Ascending aorta (tissue), 2 donors: ENCODE measurements at places on chromosomes 2 and 18. TPM values are rescaled to one million over a fixed set of nuclear protein-coding genes. Genes with fewer than 3 reads are reported as not detected.

DNA sequence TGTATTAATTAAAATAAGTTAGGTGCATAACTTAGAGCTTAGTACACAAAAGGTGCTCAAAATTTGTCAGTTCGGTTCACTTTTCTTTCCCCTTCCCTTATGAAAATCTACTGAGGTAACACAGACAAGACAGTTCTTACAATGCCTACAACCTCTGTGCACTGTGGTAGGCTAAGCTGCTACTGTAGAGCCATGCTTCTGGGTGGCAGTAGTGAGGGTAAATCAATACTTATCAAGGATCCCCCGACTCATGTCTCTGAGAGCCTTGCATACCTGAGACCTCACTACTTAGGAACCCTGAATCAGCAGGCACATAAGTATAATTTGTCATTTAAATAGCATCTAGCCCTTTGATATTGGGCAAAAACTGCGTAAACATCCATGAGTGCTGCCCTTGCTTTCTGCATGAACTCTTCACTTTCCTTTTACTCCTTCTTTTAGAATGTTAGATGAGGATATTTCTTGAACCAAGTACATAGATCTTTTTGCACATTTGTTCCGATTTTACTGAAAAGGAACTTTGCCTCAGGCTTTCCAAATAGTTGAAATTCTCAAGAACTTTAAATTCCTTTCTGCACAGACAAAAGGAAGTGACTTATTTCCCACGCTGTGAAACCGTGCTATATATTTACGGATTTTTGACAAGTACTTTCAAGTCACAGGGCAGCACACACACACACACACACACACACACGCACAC, 234.4 kb downstream of the TRIB2 start:
- no peaks in the 10 kb centered on the region for H3K4me1 ChIP-seq
- H3K4me3 ChIP-seq, result no peak overlapping the region
- no peaks in the 10 kb centered on the region for H3K36me3 ChIP-seq
- H3K27me3 ChIP-seq, result no peaks in the 10 kb centered on the region
- H3K27ac ChIP-seq, result no peak overlapping the region

The METTL8 gene
- total RNA-seq, result 6.7 TPM

DNA sequence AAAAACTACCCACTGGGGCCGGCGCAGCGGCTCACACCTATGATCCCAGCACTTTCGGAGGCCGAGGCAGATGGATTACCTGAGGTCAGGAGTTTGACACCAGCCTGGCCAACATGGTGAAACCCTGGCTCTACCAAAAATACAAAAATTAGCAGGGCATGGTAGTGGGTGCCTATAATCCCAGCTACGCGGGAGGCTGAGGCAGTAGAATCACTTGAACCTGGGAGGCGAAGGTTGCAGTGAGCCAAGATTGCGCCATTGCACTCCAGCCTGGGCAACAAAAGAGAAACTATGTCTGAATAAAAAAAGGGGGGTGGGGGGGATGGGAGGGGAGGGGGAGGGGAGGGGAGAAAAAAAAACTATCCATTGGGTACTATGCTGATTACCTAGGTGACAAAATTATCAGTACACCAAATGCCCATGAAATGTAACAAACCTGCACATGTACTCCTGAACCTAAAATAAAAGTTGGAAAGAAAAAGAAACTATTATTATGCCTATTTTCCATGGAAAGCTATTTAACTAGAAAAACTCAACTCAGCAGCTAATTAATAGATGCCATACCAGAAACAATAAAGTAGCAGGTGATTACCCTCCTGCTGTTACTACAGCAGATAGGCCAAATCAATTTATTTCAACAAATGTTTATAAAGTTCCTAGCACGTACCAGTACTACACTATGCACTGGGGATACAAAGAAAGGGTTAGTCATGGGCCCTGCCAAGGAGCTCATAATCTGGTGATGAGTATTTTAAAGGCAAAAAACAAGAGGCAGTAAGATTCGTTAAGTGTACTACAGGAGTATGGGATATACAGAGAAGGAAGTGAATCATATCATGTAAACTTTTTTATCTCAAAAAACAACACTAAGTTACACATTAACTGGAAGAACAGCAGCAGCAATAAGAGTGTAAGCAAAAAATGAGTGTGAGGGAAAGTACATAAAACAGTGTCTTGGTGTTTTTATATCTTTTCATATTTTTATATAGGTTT, 112.8 kb upstream of the SLC39A10 start:
- H3K4me1 ChIP-seq, result no peaks in the 10 kb centered on the region
- H3K27me3 ChIP-seq, result no peaks in the 10 kb centered on the region
- no peak overlapping the region for H3K4me3 ChIP-seq
- no peak overlapping the region for H3K27ac ChIP-seq

GRCh38 chr2:222160944-222161343, 137.9 kb downstream of the PAX3 start:
- no peaks in the 10 kb centered on the region for H3K36me3 ChIP-seq
- DNase-seq, result no peak
- H3K27me3 ChIP-seq, result no peaks in the 10 kb centered on the region

DNA sequence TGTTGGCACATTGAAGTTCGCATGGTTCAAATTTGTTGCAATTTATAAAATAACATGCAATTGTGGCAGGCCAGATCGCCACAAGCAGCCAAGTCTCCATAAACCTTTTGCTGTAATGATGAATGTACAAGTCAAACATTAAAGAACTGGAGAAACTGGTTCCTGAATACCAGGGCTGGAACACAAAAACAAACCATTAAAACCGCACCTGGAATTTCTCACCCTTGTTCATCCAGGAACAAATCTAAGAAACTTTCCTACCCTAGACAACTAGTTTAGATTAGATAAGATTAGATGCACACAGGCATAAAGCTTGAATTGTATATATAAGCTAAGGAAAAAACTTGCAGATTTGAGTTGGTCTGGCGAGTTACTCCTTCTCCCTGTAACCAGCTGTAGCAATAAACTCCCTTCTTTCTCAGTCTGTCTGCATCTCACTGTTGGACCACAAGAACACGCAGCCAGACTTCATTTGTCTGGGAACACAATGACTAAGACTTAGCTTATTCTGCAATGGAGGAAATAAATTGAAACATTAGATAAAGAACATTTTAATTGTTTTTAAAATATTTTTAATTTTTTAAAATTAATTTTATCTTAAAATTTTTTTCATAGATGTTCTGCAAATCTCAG, 1835.5 kb upstream of the LRRTM1 start:
- no peaks in the 10 kb centered on the region for H3K4me1 ChIP-seq
- no peak overlapping the region for H3K27ac ChIP-seq
- no peaks in the 10 kb centered on the region for H3K27me3 ChIP-seq
- DNase-seq, result no peak
- H3K4me3 ChIP-seq, result no peak overlapping the region

DNA sequence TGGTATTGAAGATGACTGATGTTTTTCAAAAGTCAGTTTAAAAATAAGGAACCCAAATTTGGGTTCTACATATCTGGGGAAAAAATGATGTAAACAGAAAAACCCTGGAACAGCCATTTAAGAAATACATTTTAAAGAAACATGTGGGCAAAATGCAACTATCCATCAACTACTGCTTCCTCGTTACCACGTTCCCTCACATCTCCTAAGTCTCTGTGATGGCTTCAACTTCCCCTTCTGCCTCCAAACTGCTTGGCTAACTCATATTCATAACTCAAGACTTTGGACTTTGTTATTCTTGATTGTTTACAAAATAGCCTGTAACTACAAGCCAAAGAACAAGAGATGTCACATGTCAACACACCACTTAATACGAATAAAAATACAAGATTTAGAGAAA, 116.3 kb downstream of the DYM start:
- no peak for DNase-seq
- no peaks in the 10 kb centered on the region for H3K36me3 ChIP-seq

The CHAC2 gene
- not detected for total RNA-seq

GRCh38 chr2:165161510-165161909, 42.3 kb downstream of the SCN3A start:
- no peaks in the 10 kb centered on the region for H3K36me3 ChIP-seq
- H3K4me3 ChIP-seq, result no peak overlapping the region
- no peaks in the 10 kb centered on the region for H3K4me1 ChIP-seq
- H3K27me3 ChIP-seq, result no peaks in the 10 kb centered on the region
- DNase-seq, result no peak
- no peak overlapping the region for H3K27ac ChIP-seq
